H4 (cell line): ENCODE measurements at places on chromosomes 6 and 20. TPM values are rescaled to one million over a fixed set of nuclear protein-coding genes. Genes with fewer than 3 reads are reported as not detected.

The MACROD2 gene
- 0.37 and 1.2 TPM in 2 replicates for total RNA-seq

The ARFGEF3 gene
- total RNA-seq, result 0.10 and 0.23 TPM in 2 replicates

DNA sequence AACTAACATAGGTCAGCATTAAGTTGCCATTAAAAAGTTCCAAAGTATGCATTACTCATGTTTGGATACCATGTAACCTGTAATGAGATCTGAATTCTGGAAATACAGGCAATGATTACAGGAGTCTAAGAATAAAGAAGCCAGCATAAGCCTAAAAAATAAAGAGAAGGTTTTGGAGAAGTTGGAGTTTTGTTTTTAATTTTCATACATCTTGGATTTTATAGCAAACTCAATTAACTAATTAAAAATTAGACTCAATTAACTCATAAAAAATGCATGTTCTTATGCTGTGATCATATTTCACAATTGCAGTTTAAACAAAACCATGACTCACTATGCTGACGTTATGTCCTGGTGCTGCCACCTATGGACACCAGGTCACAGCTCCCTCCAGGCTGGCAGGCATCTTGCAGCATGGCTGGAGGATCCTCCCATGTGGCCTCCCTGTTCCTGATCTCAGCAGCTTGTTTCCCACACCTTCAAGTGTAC is 648.8 kb upstream of the AGPAT4 start:
- peak; percentile 83 for DNase-seq

DNA sequence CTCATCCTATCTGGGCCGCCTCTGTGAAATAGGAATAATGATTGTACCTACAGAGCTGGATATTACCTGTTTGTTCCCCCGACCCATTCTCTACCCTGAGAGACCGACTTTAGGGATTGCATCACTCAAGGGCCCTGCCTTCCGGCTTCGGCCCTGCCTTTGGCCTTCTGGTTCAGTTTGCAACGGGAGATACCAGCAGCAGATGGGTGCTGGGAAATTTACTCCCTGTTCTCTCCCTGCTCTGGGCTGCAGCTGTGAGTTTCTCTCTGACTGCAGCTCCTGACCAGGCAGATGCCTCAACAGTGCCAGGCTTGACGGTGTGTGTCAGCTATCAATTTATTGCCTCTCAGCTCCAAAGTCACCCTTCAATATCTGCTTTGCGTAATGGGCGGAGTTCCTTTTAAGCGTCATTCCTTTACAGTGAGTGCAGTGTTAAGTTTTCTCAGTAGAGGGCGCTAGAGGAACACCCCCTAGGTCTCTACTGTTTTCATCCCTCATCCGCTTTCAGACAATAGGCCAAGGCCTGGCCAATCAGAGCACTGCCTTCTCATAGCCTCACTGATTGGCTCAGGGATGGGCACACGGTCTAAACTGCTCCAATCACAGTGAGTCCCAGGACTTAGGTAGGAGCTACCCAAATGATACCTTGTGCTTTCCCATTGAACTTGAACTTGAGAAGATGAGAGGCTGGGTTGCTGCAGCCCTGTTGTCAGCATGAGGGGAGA is 30.0 kb downstream of the KCNG1 start:
- DNase-seq, result peak; percentile 96

The OTOR gene
- not detected in 2 replicates for total RNA-seq

DNA sequence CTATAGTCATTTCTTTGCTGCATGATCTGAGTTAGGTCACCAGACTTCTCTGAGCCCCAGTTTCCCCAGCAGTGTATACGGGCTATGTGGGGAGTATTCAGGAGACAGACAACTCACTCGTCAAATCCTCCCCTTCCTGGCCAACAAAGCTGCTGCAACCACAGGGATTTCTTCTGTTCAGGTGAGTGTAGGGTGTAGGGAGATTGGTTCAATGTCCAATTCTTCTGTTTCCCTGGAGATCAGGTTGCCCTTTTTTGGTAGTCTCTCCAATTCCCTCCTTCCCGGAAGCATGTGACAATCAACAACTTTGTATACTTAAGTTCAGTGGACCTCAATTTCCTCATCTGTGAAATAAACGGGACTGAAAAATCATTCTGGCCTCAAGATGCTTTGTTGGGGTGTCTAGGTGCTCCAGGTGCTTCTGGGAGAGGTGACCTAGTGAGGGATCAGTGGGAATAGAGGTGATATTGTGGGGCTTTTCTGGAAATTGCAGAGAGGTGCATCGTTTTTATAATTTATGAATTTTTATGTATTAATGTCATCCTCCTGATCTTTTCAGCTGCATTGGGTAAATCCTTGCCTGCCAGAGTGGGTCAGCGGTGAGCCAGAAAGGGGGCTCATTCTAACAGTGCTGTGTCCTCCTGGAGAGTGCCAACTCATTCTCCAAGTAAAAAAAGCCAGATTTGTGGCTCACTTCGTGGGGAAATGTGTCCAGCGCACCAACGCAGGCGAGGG is 594 bp upstream of the CDKN1A start:
- DNase-seq, result peak; percentile 45

GRCh38 chr20:11851646-11852045 is 66.0 kb upstream of the BTBD3 start:
- no peak for DNase-seq

The XKR7 gene
- total RNA-seq, result not detected in 2 replicates

- DNase-seq, result no peak
These were observed 1.9 kb downstream of the RNF217 start for GRCh38 chr6:124963831-124964763.

GRCh38 chr20:33940666-33941065 is 53.0 kb upstream of the RALY start:
- DNase-seq, result no peak

GRCh38 chr6:136607932-136608772 is 57.9 kb upstream of the MAP7 start:
- DNase-seq, result peak; percentile 61

DNA sequence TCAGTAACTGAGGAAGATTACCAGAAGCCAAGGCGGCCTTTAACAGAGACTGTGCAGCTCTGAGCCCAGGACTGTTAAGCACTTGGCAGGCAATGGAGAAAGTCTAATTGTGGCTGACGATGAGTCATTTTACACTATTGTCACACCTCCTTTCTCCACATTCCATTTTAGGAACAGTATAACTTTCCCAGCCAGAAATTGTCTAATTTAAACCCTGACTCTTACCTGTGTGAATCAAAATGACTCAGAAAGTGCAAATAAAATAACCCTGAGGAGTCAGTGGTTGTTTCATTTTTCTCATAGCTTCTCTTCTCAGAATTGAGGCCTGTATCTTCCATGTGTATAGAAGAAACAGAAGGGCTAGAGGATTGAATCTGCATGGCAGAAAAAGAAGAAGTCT is 40.0 kb upstream of the OPN5 start:
- peak; percentile 35 for DNase-seq

The EPPIN gene
- total RNA-seq, result not detected in 2 replicates

The NKX2-2 gene
- 0.56 and 1.2 TPM in 2 replicates for total RNA-seq

The ADGRB3 gene
- total RNA-seq, result 0.79 and 1.1 TPM in 2 replicates

- peak; percentile 59 for DNase-seq
These were observed 43.4 kb downstream of the QKI start for GRCh38 chr6:163457637-163458561.

GRCh38 chr6:138526822-138527235 is 27.5 kb upstream of the NHSL1 start:
- DNase-seq, result no peak

The DIDO1 gene
- total RNA-seq, result 14.7 and 16.9 TPM in 2 replicates

DNA sequence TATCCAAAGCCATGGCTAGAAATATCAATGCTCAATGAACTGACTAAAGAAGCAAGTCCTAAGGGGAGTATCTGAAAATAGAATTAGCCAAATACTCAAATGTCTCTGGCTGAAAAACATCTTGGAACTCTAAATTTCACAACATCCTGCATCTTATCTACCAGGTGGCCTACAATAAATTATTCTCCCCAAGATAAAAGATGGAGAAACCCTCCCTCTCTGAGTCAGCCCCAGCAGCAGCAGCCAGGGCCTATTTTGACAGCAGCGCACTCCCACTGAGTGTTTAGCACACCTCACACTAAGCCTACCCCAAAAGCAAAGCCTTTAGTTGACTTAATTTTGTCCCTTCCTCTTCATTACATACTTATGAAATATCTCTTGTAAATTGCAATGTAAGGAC is 5.9 kb downstream of the CALHM6 start:
- no peak for DNase-seq

The PSMB9 gene
- 120 and 150 TPM in 2 replicates for total RNA-seq

The ATXN1 gene
- total RNA-seq, result 14.6 and 18.9 TPM in 2 replicates

The MOG gene
- total RNA-seq, result not detected in 2 replicates

GRCh38 chr6:128370072-128370471 is 150.3 kb downstream of the PTPRK start:
- peak; percentile 12 for DNase-seq
